Immature natural killer cell (primary cell): ENCODE measurements at places on chromosomes 4 and X. TPM values are rescaled to one million over a fixed set of nuclear protein-coding genes. Genes with fewer than 3 reads are reported as not detected.
A peak's percentile ranks its signal among the peaks of the same experiment; 100 is the strongest.

GRCh38 chrX:87489071-87489470 lies 28.5 kb upstream of the KLHL4 start:
- H3K27ac ChIP-seq = no peak overlapping the region
- H3K36me3 ChIP-seq = no peaks in the 10 kb centered on the region
- H3K4me3 ChIP-seq = no peak overlapping the region
- H3K4me1 ChIP-seq = no peaks in the 10 kb centered on the region

DNA sequence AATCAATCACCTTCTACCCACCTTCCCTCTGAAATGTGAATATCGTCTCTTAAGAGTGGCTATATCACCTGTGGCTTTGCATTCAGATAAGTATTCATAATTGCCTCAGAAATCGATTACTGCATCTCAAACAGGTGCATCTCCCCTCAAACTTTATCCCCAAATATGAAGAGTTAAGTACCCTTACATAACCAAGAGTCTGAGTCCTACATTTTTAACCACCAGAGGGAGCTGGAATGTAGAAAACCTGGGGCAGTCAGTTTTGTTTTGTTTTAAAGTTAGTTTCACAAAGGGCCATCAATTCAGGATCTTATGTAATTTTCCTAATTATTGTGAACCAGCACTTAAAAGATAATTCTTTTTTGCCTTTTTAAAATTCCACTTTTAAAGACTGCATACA lies 5.7 kb downstream of the TCEANC start:
- peaks cover 2% of the 10 kb centered on the region for H3K27me3 ChIP-seq
- peaks cover 48% of the 10 kb centered on the region for H3K36me3 ChIP-seq
- peak overlapping the region; percentile 74 for H3K27ac ChIP-seq
- DNase-seq = peak; percentile 64

GRCh38 chrX:35919536-35920309 lies at the start of gene CFAP47:
Gene CFAP47 (plus strand): TSS chrX:35919734. CDS start chrX:35919800, 66 bp downstream.
- no peak for DNase-seq
- H3K4me3 ChIP-seq = no peak within 1 kb of the TSS
- H3K4me1 ChIP-seq = no peaks in the 10 kb centered on the region
- H3K36me3 ChIP-seq = no peaks in the 10 kb centered on the region
- H3K27me3 ChIP-seq = peaks cover 2% of the 10 kb centered on the region

GRCh38 chrX:39242187-39242586 lies 440.9 kb downstream of the MID1IP1 start:
- DNase-seq = no peak
- no peak overlapping the region for H3K4me3 ChIP-seq
- H3K36me3 ChIP-seq = no peaks in the 10 kb centered on the region

GRCh38 chr4:184641022-184641421 lies 8.2 kb downstream of the CASP3 start:
- no peak for DNase-seq
- H3K36me3 ChIP-seq = peaks cover 36% of the 10 kb centered on the region
- H3K4me3 ChIP-seq = peak overlapping the region; percentile 20
- H3K27ac ChIP-seq = peak overlapping the region; percentile 53
- H3K4me1 ChIP-seq = peaks cover 86% of the 10 kb centered on the region

GRCh38 chrX:106999002-106999975 lies 723 bp downstream of the MORC4 start:
- H3K4me1 ChIP-seq = peaks cover 11% of the 10 kb centered on the region
- H3K27ac ChIP-seq = peak overlapping the region; percentile 40
- DNase-seq = peak; percentile 25
- peak overlapping the region; percentile 83 for H3K4me3 ChIP-seq
- peaks cover 3% of the 10 kb centered on the region for H3K27me3 ChIP-seq
- H3K36me3 ChIP-seq = no peaks in the 10 kb centered on the region

DNA sequence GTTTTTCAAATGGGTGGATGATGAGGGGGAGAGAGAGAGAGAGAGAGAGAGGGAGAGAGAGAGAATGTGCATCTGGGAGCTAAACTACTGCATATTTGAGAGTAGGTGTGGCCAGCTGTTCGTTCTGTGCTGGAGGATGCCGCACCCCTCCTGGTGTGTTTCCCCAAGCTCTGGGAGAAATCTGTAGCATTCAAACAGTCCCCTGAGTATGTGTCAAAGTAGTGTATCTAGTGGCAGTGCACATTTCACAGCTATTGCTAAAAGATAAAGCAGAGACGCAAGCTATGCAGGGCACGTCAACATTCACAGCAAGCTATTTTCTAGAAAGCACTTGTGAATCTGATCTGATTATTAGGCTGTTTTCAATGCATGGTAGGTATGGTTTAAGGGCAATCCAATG lies 83.5 kb upstream of the LIMCH1 start:
- DNase-seq = no peak
- no peak overlapping the region for H3K4me3 ChIP-seq
- H3K36me3 ChIP-seq = no peaks in the 10 kb centered on the region
- H3K27me3 ChIP-seq = no peaks in the 10 kb centered on the region
- no peak overlapping the region for H3K27ac ChIP-seq

DNA sequence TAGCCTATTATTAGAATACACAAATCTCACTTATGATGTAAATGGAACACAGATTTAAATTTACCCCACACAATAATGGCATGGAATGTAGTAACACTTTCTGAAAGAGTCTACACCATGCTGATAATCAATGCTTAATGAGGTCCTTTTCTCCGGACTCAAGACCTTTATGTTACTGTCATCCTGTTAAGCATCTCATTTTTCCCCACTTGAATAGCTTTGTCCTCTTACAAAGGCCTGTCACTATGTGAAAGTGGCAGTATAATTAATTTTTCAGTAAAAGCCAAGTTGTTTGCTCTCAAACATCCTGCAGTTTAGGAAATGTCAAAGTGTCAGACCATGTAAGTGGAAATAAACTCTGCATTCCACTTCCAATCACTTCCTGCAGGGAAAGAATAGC lies 96.4 kb downstream of the GPC3 start:
- H3K27me3 ChIP-seq = peaks cover 4% of the 10 kb centered on the region
- no peaks in the 10 kb centered on the region for H3K36me3 ChIP-seq
- H3K4me3 ChIP-seq = no peak overlapping the region
- no peaks in the 10 kb centered on the region for H3K4me1 ChIP-seq

GRCh38 chr4:77001907-77002306 lies 52.4 kb downstream of the SEPTIN11 start:
- H3K27ac ChIP-seq = no peak overlapping the region
- H3K4me1 ChIP-seq = peaks cover 2% of the 10 kb centered on the region
- H3K36me3 ChIP-seq = peaks cover 19% of the 10 kb centered on the region
- no peak overlapping the region for H3K4me3 ChIP-seq
- H3K27me3 ChIP-seq = peaks cover 1% of the 10 kb centered on the region
- no peak for DNase-seq

DNA sequence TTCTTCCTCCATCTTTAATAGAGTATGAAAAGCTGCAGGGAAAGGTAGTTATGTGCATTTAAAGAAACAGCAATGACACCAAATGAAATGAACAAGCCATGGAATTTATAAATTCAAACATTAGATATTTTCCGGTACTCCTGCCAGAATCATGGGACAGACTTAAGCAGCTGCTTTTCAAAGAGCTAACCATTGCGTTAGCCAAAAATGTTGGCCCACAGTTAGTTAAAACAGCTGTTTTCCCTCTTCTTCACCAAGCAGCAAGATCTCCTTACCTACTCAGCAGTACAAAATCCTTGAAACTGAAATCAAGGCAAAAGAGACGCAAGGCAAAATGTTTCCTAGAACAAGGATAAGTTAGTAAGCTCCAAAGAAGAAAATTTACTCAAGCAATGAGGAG lies 64.0 kb downstream of the MANBA start:
- H3K27me3 ChIP-seq = no peaks in the 10 kb centered on the region
- no peak for DNase-seq
- H3K4me3 ChIP-seq = no peak overlapping the region
- H3K4me1 ChIP-seq = no peaks in the 10 kb centered on the region

GRCh38 chr4:36325499-36325898 lies 44.1 kb downstream of the DTHD1 start:
- H3K27me3 ChIP-seq = peaks cover 2% of the 10 kb centered on the region
- peak overlapping the region; percentile 0 for H3K4me3 ChIP-seq
- peak overlapping the region; percentile 21 for H3K27ac ChIP-seq
- DNase-seq = no peak
- peaks cover 22% of the 10 kb centered on the region for H3K36me3 ChIP-seq

- no peaks in the 10 kb centered on the region for H3K36me3 ChIP-seq
- H3K27me3 ChIP-seq = no peaks in the 10 kb centered on the region
- no peaks in the 10 kb centered on the region for H3K4me1 ChIP-seq
- DNase-seq = no peak
- H3K4me3 ChIP-seq = no peak overlapping the region
Observed at GRCh38 chrX:123282241-123282640, 98.2 kb downstream of the GRIA3 start.

- no peak overlapping the region for H3K27ac ChIP-seq
- H3K36me3 ChIP-seq = no peaks in the 10 kb centered on the region
- H3K4me1 ChIP-seq = no peaks in the 10 kb centered on the region
- no peak for DNase-seq
Observed at GRCh38 chrX:38061335-38061734, 55.0 kb downstream of the SYTL5 start.

GRCh38 chrX:151161690-151162089 lies 14.7 kb upstream of the GPR50 start:
- H3K4me3 ChIP-seq = no peak overlapping the region
- H3K27ac ChIP-seq = no peak overlapping the region
- H3K36me3 ChIP-seq = no peaks in the 10 kb centered on the region
- no peaks in the 10 kb centered on the region for H3K4me1 ChIP-seq

DNA sequence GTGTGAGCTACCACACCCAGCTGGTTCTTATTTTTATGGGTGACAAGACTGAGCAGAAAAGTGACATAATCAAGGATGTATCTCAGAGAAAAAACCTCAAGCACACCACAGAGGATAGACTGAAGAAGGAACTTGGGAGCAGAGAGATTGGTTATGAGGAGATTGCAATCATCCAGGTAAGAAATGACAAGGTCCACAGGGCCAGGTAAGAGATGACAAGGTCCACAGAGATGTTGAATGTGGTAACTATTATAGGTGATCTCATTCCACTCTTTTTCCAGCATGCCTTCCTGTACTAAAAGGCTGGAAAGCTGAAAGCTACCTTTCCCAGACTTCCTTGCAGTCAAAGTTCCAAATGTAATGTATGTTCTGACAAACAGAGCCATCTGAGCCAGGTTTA lies 15.9 kb upstream of the RBM47 start:
- no peaks in the 10 kb centered on the region for H3K36me3 ChIP-seq
- no peak overlapping the region for H3K27ac ChIP-seq
- no peaks in the 10 kb centered on the region for H3K4me1 ChIP-seq
- H3K4me3 ChIP-seq = no peak overlapping the region

DNA sequence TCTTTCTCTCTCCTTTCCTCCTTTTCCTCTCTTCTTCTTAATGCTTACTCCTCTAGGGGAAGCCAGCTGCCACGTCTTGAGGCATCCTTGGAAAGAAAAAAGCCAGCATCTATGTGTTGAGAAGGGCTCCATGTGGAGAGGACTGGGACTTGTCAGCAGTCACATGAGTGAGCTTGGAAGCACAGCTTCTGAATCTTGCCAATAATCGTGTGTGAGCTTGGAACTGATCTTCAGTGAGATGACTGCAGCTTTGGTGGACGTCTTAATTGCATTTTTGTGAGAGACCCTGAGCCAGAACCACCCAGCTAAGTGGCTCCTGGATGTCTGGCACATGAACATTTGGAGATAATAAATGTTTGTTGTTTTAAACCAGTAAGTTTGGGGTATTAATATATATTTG lies 371.7 kb downstream of the SLITRK2 start:
- DNase-seq = no peak
- no peaks in the 10 kb centered on the region for H3K27me3 ChIP-seq
- H3K36me3 ChIP-seq = no peaks in the 10 kb centered on the region
- no peak overlapping the region for H3K27ac ChIP-seq

- no peak overlapping the region for H3K4me3 ChIP-seq
- H3K4me1 ChIP-seq = no peaks in the 10 kb centered on the region
- no peak for DNase-seq
- H3K27me3 ChIP-seq = no peaks in the 10 kb centered on the region
- H3K36me3 ChIP-seq = no peaks in the 10 kb centered on the region
- no peak overlapping the region for H3K27ac ChIP-seq
Observed at GRCh38 chr4:81173213-81173612, 41.8 kb downstream of the PRKG2 start.

GRCh38 chrX:30680618-30681017 lies 27.4 kb downstream of the GK start:
- no peak overlapping the region for H3K4me3 ChIP-seq
- H3K27me3 ChIP-seq = no peaks in the 10 kb centered on the region
- H3K27ac ChIP-seq = no peak overlapping the region

DNA sequence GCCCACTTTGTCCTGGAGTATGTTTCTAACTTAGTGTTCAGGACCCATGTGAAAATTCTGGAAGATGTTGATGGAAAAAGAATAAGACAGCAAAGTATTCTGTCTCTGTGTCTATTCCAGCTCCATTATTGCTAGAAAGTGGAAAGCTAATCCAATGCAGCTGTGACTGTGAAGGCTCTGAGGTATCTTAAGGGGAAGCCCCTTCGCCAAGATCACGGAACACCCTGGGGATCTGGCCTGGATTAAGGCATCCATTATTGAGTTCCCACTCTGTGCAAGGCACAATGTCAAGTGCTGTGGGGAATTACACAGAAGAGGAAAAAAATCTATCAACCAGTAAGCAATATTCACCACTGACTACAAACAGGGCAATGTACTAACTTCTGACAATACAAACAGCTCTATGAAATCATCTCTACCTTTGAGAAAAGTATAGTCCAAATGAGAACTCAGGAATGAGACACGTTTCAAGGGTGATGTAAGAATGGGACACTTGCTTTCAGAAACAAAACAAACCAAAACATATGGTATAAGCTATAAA lies 222.1 kb downstream of the LDB2 start:
- no peak overlapping the region for H3K4me3 ChIP-seq
- no peak overlapping the region for H3K27ac ChIP-seq
- no peaks in the 10 kb centered on the region for H3K27me3 ChIP-seq
- no peak for DNase-seq
- no peaks in the 10 kb centered on the region for H3K36me3 ChIP-seq
- no peaks in the 10 kb centered on the region for H3K4me1 ChIP-seq

DNA sequence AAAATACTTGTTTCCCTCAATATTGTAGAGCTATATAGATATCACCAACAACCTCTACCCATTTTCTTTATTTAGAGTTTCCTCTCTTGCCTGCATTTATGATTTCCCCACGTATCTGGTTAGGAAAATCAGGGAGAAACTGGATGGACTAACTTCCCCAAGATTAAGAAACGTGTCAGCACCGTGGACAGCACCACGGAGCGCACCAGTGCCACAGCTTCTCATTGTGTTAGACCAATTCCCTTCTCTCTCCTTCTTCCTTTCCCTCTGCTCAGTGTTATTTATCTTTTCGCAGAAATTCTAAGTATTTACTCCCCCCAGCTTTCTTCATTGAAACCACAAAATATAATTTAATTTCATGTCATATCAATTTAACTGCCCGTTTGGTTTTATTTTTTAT lies 568.6 kb upstream of the BOD1L1 start:
- DNase-seq = no peak
- H3K4me1 ChIP-seq = no peaks in the 10 kb centered on the region
- no peak overlapping the region for H3K4me3 ChIP-seq
- H3K36me3 ChIP-seq = no peaks in the 10 kb centered on the region
- peaks cover 2% of the 10 kb centered on the region for H3K27me3 ChIP-seq

- no peak for DNase-seq
- no peaks in the 10 kb centered on the region for H3K27me3 ChIP-seq
- peaks cover 31% of the 10 kb centered on the region for H3K4me1 ChIP-seq
- H3K36me3 ChIP-seq = no peaks in the 10 kb centered on the region
Observed at GRCh38 chr4:98510757-98511517, 147.5 kb downstream of the TSPAN5 start.

GRCh38 chr4:120055162-120055561 lies 11.5 kb downstream of the MAD2L1 start:
- no peak overlapping the region for H3K27ac ChIP-seq
- H3K4me1 ChIP-seq = no peaks in the 10 kb centered on the region
- no peaks in the 10 kb centered on the region for H3K27me3 ChIP-seq
- peaks cover 4% of the 10 kb centered on the region for H3K36me3 ChIP-seq

GRCh38 chrX:109890910-109891502 lies 111.9 kb upstream of the TMEM164 start:
- no peaks in the 10 kb centered on the region for H3K27me3 ChIP-seq
- no peaks in the 10 kb centered on the region for H3K36me3 ChIP-seq

CDX4 gene
- not detected for polyA plus RNA-seq

TEX13B gene
- not detected for polyA plus RNA-seq

F8 gene
- polyA plus RNA-seq = 3.4 TPM

EFHC2 gene
- 13.2 TPM for polyA plus RNA-seq

CFAP97 gene
- polyA plus RNA-seq = 65.3 TPM
